ENCODE measurements at places on chromosomes 1 and 21. TPM values are rescaled to one million over a fixed set of nuclear protein-coding genes. Genes with fewer than 3 reads are reported as not detected.
A peak's percentile ranks its signal among the peaks of the same experiment; 100 is the strongest.

DNA sequence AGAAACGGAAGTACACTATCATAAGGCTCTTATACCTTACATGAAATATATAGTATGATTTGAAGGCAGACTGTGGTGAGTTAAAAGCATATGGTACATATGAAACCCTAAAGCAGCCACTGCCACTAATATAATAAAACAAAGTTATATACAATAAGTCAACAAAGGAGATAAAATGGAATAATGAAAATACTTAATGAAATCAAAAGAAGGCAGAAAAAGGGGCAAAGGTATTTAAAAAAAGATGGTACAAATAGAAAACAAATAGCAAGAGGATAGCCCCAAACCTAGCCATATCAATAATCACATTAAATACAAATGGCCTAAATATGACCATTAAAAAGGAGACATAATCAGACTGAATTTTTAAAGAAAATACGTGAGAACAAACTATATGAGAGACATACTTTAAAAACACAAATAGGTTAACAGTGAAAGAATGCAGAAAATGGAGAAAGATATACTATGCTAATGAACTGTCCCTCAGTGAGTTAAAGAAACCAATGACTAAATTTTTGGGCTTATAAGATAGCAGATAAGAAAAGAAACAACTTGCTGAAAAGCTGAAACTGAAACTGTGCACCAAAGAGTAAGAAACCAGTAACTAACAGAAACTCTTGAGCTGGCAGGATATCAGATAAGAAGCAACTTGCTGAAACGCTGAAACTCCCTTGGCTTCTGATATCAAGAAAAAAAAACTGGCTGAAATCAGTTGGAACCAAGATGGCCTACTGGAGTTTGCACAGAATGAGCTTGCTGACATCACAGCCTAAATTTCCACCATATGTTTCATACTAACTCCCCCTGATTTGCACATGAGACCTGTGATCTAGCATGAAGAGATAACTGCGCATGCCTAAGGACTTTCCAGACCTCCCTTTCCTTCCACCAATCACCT, 44.3 kb upstream of the IL10 start:
- DNase-seq, result no peak
- peak overlapping the region; percentile 78 for H3K27ac ChIP-seq
- H3K4me1 ChIP-seq, result peaks cover 24% of the 10 kb centered on the region
- H3K4me3 ChIP-seq, result peak overlapping the region; percentile 73
- no peaks in the 10 kb centered on the region for H3K27me3 ChIP-seq

GRCh38 chr1:234231061-234231892, 142.0 kb upstream of the COA6 start:
- DNase-seq, result no peak
- no peak overlapping the region for H3K4me3 ChIP-seq
- H3K36me3 ChIP-seq, result no peaks in the 10 kb centered on the region
- no peak overlapping the region for H3K27ac ChIP-seq

LCE1A gene
- not detected for polyA plus RNA-seq

TFF2 gene
- not detected for polyA plus RNA-seq

DNA sequence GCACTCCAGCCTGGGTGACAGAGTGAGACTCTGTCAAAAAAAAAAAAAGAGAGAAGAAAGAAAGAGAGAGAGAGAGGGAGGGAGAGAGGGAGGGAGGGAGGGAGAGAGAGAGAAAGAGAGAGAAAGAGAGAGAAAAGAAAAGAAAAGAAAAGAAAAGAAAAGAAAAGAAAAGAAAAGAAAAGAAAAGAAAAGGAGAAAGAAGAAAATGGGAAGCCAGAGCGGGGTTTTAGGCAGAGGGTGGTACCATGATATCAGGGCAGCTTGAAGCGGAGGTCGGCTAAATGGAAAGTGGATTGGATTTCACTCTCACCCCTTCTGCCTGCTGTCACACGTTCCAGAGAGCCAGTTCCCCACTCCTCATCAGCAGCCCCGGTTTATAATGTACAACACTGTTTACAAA, 1.9 kb downstream of the TMCO4 start:
- no peaks in the 10 kb centered on the region for H3K27me3 ChIP-seq
- H3K4me1 ChIP-seq, result peaks cover 22% of the 10 kb centered on the region
- H3K27ac ChIP-seq, result no peak overlapping the region
- no peak overlapping the region for H3K4me3 ChIP-seq
- DNase-seq, result no peak

SETSIP gene
- not detected for polyA plus RNA-seq

GRCh38 chr1:12616709-12617373, 1.2 kb downstream of the DHRS3 start:
- peak overlapping the region; percentile 75 for H3K27ac ChIP-seq
- DNase-seq, result peak; percentile 28
- peak overlapping the region; percentile 80 for H3K4me3 ChIP-seq
- peaks cover 55% of the 10 kb centered on the region for H3K4me1 ChIP-seq
- H3K36me3 ChIP-seq, result no peaks in the 10 kb centered on the region
- peaks cover 5% of the 10 kb centered on the region for H3K27me3 ChIP-seq

THEM5 gene
- not detected for polyA plus RNA-seq
